HuH-7 (cell line): ENCODE measurements at places on chromosomes 7 and 10.

GRCh38 chr10:71239946-71240795 lies 27.8 kb downstream of the UNC5B start:
- DNase-seq: no peak

- no peak for DNase-seq
These were observed 3.9 kb downstream of the SNX10 start for GRCh38 chr7:26295586-26295985.

DNA sequence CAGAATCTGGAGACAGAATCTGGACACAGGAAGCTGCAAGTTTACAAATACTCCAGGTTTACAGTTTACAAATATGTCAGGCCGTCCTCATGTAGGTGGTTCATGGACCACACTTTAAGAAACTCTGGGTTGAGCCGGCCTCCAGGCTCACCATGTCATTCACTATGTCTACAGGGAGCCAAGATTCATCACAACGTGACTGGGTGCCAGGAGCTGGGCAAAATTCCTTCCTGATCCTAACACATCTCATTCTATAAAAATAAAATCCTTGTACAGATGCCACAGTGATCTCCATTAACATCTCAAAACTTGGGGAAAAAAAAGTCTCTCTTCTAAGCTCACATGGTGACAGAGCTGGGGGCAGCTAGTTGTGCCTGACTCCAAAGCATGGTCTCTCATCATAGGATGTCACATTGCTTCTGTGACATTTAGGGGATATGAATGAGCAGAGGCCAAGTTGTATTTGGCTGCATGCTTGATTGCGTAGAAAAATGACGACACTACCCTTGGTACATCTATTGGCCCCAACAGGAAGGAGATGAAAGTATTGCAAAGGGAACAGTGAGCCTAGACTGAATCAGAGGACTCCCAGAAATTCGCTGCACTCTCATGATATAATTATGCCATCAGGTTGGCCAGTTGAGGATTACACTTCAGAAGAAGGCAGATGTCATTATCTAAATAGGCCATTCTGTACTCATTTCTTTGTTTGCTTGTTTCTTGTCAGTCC lies 35.9 kb downstream of the MTURN start:
- DNase-seq: no peak

- DNase-seq: no peak
These were observed 92.8 kb upstream of the FEZF1 start for GRCh38 chr7:122397381-122397780.

DNA sequence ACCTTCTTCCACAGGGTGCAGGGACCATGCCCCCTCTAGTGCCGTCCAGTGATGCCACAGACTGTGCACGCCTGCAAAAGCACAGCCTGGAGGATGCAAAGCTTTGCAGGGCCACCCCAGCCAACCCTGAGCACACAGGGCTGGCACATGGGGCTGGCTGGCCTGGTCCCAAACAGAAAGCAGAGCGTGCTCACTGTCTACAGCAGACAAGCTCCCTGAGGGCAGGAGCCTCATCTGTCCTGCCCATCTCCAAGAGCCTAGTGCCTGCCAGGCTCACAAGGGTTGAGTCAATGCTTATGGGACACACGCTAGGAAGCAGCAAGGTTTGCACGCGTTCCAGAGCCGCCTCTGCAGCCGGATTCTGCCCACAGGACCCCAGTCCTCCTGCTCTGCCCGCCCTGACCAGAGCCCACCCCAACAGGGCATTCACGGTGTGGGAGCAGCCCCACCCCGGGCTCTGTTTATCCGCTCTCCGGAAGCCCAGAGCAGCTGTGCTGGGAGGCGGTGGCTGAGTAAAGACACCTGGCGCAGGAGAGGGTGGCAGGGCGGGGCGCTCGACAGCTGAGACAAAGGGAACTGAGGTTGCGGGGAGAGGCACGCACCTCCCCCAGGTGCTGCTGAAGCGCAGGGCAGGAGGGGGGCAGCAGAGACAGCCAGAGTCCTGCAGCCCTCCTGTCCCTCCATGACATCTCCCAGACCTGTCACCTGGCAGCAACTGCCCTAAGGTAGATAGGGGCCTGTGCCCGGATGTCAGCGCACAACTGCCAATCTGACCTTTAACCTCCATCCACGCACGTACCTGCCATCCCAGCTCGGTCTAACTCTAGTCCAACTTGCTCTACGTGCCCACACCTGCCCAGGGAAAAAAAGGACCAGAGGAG lies 4.3 kb downstream of the KCNH2 start:
- no peak for DNase-seq

DNA sequence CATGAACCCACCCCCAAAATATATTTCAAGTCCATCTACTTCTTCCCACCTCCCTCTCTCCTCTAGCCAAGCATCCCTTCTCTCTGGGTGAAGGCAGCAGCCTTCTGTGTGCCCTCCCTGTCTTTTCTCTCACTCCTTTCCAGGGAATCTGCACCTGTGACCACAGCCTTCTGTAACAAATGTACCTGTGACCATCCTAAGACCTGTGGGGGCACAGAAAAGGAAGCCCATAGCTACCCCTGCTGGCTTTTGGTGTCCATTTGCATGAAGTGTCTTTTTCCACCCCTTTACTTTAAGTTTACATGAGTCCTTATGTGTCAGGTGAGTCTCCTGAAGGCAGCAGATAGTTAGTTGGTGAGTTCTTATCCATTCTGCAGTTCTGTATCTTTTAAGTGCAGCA lies 2.0 kb upstream of the TBXAS1 start:
- DNase-seq: no peak
